IMR-90 (cell line): ENCODE measurements at places on chromosomes 13 and 19. TPM values are rescaled to one million over a fixed set of nuclear protein-coding genes. Genes with fewer than 3 reads are reported as not detected.

DNA sequence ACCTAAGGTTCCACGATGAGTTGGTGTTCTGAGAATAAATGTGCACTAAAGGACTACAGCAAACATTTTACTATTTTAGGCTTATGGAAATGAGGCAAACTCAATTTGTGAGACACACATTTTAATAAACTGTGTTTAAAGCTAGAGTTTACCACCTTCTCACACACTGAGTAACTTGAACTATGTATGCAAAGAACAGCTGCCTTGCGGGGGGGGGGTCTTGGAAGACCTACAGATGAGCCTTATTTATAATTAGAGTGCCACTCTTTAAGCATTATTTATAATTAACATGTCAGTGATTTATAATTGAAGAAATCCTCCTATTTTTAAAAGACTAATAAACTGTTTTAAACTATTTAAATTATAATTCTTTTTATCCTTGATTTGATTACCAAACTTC is 300.4 kb downstream of the DLEU7 start:
- no peak for DNase-seq

- DNase-seq = no peak
Measured at GRCh38 chr13:43448605-43449336, 338.0 kb downstream of the ENOX1 start.

DNA sequence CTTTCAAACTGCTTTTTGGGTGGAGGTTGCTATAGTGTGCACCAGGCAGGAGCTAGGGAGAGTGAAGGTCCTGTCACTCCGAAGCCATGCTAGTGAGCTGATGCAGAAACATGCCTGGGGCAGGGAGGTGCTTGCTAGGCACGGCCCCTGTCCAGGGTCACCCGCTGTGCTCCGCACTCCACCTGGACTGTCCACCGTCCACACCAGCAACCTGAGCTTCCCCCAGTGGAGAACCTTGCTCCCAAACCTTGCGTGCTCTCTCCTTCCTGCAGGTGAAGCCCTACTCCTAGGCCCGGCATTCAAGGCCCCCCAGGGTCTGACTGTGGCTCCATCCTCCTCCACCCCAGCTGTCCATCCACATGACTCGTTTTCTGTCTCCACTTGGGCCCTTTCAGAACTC is 12.3 kb downstream of the SLC15A1 start:
- no peak for DNase-seq

Gene ZNF30
- 1.1 and 1.3 TPM in 2 replicates for polyA plus RNA-seq

DNA sequence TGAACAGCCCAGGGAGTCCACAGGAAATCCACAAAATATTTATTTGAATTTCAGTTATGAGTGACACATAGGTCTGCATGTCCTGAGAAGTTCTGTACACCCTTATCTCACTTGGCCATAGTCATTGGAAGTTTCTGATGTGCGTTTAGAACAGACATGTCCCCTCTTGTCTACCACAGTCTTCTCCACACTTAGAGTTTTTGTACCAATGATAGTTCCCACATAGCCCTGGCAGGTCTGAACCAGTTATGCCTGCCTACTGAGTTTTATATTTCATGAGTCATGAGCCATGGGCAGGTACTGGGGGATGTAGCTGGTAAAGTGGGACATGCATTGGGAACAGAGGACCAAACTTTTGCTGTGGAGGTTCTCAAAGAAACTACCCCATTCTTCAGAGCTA is 11.3 kb downstream of the ZNF132 start:
- DNase-seq = no peak

Gene FGF9
- polyA plus RNA-seq = 0.03 and 0.05 TPM in 2 replicates

GRCh38 chr13:45015300-45015699 is 26.0 kb downstream of the GPALPP1 start:
- DNase-seq = peak; percentile 73

GRCh38 chr19:56538761-56539263 is at the start of gene ZFP28:
Gene ZFP28 (plus strand): TSS chr19:56538948. CDS start chr19:56539019, 71 bp downstream.
- no peak for DNase-seq

GRCh38 chr19:42468273-42468796 is 25.6 kb upstream of the CXCL17 start:
- DNase-seq = peak; percentile 62

DNA sequence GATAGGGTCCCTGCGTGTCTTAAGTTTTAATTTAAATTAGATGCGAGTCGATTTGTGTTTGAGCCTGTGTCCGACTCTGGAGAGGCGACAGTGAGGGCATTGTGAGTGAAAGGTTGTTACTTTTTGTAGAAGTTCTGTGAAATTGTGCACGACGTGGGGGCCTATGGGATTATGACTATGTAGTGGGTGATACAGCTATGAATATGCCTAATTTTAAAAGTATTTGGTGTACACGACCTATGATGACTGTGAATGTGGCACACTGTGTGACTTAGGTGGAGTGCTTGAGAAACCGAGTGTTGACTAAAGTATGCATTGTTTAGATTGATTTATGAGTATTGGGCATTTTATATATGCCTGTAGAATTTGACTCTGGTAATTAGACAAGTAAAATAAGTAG is 646 bp downstream of the ZNF567 start:
- DNase-seq = no peak

Gene SIGLECL1
- polyA plus RNA-seq = not detected in 2 replicates

DNA sequence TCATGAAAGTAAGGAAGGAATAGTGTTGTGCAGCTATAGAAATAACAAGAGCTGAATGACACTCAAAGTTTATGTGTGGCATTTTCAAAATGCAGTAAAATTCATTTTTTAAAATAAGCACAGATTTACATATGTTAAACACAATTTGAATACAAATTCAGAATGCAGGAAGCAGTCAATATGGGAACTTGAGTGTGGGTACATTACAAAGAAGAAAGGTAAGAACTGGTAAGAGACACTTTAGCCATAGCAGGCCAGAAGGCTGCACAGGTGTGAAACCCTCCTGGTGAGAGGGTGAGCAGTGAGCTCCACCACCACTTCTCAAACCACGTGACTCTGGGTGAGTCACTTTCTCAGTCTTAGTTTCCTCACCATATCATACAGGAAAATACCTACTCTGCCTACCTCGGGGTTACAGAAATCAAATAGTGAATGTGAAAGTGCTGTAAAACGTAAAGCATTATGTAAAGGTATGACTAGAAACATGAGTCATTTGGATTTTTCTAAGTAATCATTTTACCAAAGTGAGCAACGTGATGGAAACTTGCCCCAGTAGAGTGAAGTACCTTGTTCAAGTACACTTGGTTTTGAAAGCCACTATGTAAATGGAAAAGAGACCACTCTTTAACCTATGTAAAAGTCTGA is 40.5 kb downstream of the USP12 start:
- peak; percentile 55 for DNase-seq

Gene RFXANK
- 97.8 and 109 TPM in 2 replicates for polyA plus RNA-seq

Gene KLHL1
- not detected in 2 replicates for polyA plus RNA-seq

Gene SIGLEC5
- not detected in 2 replicates for polyA plus RNA-seq

- no peak for DNase-seq
Measured at GRCh38 chr13:42369071-42369797, 97.3 kb downstream of the AKAP11 start.

GRCh38 chr13:50780201-50781015 is 63.1 kb downstream of the DLEU7 start:
- DNase-seq = no peak

- DNase-seq = no peak
Measured at GRCh38 chr13:85640727-85641126, 158.5 kb downstream of the SLITRK6 start.

Gene ZNF709
- 0.43 and 0.50 TPM in 2 replicates for polyA plus RNA-seq

DNA sequence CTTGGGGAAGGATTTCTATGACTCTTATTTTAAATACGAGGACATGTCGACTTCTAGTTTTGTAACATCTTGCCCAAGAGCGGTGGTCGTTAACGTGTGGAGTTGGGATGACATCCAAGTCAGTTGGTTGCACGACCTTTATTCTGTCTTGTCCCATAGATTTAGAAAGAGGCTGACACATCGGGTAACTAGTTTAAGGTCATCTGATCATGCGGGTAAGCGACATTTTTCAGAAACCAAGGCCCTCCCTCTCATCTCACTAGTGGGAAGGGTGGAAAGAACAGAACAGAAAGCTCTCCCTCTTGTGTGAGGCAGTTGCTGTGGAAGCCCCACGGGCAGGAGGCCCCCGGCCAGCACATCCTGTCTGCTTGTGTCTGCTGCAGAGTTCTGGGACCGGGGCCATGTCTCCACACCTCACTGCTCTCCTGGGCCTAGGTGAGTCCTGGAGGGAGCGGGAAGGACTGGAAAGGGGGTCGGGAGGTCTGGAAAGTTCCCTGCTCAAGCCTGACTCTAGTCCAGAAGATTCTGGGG is at the start of gene LAIR2:
LAIR2 (plus strand) TSS at position 314 of the 531 bp plus-strand sequence; CDS start at position 402, 88 bp downstream.
- DNase-seq = no peak

DNA sequence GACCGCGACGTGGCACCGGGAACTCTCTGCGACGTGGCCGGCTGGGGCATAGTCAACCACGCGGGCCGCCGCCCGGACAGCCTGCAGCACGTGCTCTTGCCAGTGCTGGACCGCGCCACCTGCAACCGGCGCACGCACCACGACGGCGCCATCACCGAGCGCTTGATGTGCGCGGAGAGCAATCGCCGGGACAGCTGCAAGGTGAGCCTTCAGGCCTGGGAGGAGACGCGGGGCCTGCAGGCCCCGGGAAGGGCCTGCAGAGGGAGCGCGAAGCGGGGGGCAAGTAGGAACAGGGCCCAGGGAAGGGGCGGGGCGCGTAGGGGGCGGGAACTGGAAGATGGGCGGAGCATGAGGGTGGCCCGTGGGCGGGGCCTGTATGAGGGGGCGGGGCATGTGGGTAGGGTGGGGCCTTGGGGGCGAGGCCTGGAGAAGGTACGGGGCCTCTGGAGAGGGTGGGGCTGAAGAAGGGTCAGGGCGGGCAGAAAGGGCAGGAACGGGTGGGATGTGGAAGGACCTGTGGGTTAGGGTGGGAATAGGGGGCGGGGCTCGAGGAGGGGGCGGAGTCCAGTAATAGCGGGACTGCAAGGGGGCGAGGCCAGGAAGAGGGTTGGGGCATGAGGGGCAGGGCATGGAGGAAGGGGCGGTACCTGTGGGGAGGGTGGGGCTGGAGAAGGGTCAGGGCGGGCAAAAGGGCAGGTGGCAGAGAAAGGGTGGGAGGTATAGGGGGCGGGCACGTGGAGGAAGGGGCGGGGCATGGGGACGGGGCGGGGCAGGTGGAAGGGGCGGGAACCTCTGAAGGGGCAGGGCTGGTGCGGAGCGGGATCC is 2.5 kb downstream of the CFD start:
- DNase-seq = no peak

GRCh38 chr19:11087870-11088505 is 1.3 kb upstream of the LDLR start:
- no peak for DNase-seq

Gene NDFIP2
- 23.1 and 23.8 TPM in 2 replicates for polyA plus RNA-seq

DNA sequence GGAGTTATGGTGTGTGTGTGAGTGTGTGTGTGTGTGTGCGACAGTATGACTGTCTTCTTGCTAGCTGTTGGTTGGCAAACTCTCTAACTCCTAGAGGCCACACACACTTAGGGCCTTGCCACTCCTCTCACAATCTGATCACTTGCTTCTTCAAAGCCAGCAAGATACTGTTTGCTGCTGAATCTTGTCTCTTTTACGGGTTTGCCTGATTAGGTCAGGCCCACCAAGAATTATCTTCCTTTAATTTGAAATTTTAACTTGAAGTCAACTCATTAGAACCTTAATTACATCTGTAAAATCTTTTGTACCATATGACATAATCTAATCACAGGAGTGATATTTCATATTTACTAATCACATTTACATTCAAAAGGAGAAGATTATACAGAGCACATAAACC is 359.2 kb upstream of the SGCG start:
- DNase-seq = no peak

DNA sequence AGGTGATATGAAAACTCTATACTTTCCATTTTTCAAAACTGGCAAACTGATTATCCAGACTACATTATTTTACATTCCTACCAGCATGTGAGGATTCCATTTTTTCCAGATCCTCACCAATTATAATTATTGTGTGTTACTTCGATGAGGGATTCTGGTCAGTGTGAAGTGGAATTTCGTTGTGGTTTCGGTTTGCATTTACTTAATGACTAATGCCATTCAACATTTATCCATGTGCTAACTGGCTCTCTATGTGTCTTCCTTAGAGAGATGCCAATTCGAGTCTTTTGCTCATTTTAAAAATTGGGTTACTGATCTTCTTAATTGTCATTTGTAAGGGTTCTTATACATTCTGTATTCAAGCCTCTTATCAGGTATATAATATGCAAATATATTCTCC is 1551.3 kb upstream of the MIR17HG start:
- no peak for DNase-seq

- DNase-seq = no peak
Measured at GRCh38 chr13:86174622-86175021, 375.4 kb upstream of the SLITRK6 start.

Gene LRG1
- polyA plus RNA-seq = 0.03 TPM in 1 of 2 replicates, not detected in the other

- DNase-seq = no peak
Measured at GRCh38 chr13:113140677-113141600, 17.5 kb upstream of the PROZ start.

GRCh38 chr13:51993713-51994112 is 17.5 kb downstream of the ATP7B start:
- no peak for DNase-seq

DNA sequence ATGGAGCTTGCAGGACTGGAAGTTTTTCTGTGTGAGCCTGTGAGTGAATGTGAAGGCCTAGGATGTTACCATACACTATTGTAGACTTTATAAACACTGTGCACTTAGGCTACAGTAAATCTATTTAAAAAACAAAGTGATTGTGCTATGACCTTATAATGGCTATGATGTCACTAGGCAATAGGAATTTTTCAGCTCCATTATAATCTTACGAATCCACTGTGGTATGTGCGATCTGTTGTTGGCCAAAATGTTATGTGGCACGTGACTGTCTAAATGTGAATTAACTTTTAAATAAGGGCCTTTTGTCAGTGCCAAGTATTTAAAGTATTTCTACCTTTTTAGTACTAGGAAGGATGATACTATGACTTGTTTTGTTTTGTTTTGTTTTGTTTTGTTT is 54.9 kb downstream of the DPY19L3 start:
- DNase-seq = no peak
